ENCODE measurements at places on chromosomes 7 and 10.

- no peak for DNase-seq
Measured at GRCh38 chr7:41085244-41085643, 617.6 kb downstream of the INHBA start.

- no peak for DNase-seq
Measured at GRCh38 chr10:3867454-3868270, 82.7 kb upstream of the KLF6 start.

GRCh38 chr10:59577984-59578383 lies 131.7 kb downstream of the SLC16A9 start:
- no peak for DNase-seq

DNA sequence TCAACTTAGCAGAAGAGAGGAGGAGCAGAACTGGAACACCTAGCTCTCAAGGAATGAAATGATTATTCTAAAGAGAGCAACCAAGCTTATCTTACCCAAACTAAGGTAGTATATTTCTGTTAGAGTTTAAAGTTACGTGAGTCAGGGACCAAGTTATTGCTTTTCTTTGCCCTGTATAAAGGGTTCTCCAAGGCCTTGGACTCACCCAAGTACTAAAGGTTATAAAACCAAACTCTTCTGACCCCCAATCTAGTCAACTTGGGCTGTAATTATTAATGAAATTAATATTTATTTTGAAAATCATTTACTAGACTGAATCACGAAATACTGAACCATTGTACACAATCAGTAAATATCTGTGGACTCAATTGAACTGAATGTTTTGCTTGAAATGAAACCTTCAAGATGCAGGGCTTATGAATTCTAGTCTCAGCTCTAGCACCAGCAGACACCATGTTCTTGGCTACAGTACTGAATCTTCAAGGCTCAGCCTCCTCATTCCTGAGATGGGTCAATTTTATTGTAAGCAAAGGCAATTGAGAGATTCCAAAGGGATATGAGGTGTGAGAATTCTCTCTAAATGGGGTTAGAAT lies 1.8 kb upstream of the CYP2C19 start:
- DNase-seq, result no peak

DNA sequence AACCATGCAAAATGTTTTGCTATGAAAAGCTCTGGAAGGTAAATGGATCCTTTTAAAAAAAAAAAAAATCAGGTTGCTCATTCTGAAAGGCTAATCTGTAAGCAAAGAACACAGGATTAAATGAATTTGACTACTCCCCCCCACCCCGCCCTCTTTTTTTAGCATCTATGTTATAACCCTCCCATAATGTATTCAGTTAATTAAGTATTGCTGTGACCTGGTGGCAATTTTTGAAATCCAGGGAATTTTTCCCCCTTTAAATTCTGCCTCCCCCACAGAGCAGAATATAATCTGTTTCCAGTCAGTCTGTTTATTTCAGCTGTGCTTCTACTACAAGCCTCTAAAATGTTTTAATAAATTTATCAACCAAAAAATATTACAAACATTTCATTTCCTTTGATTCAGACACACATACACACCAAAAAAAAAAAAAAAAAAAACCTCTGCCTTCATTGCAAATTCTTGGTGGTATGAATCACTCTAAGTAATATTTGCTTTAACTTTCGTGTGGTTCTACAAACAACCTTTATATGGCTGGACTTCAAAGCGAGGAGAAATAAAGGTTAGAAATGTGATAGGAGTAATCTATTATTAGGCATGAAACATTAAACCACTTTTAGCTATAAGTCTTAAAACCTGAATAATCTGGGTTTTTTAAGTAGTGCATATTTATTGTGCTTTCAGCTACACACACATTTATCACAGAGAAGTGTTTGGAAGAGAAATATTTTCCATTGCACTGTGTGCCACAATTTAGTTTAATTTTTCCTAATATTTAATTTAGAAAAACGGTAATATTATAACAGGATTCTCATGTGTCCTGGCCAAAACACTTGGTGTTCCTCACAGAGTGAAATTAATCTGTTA lies 64.4 kb upstream of the ARID5B start:
- no peak for DNase-seq

- no peak for DNase-seq
Measured at GRCh38 chr7:96739609-96740008, 30.0 kb upstream of the SEM1 start.

DNA sequence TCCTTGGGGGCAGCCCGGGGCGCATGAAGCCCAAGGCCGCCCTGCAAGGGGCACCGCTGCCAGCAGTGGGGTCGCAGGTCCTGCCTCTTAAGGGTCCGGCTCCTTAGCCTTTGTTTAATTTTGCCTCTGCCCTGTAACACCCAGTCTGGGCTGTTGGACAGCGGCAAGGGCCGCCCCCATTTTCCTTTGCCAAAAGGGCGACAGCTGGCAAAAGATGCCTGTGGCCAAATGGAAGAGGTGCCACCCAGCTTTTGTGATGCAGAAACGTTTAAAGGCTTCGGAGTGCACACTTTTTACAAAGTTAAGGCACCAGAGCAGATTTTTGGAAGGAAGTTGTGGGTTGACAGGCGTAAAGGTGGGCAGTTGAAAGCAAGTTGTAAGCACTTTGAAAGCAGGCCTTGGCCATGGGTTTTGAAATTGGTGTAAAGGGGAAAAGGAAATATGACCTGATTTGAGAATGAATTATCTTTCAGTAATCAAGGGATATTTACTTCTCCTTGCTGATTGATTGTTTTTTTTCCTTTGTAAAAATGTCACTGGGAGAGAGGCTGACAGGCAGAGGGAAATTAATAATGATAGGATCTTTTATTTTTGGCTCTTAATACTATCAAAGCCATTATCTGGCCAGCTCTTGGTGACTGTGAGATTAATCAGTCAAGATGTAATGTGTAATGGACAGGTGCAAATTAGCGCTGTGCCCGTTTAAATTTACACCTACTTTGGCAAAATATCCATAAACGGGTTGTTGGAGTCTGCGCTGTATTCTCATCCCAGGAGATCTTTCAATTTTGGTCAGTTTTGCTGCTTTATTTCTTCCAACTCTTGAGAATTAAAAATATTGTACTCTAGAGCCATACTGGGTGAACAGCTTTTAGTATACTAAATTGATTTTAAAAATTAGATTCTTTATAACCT lies 1.2 kb downstream of the CASD1 start:
- DNase-seq, result peak; percentile 43

DNA sequence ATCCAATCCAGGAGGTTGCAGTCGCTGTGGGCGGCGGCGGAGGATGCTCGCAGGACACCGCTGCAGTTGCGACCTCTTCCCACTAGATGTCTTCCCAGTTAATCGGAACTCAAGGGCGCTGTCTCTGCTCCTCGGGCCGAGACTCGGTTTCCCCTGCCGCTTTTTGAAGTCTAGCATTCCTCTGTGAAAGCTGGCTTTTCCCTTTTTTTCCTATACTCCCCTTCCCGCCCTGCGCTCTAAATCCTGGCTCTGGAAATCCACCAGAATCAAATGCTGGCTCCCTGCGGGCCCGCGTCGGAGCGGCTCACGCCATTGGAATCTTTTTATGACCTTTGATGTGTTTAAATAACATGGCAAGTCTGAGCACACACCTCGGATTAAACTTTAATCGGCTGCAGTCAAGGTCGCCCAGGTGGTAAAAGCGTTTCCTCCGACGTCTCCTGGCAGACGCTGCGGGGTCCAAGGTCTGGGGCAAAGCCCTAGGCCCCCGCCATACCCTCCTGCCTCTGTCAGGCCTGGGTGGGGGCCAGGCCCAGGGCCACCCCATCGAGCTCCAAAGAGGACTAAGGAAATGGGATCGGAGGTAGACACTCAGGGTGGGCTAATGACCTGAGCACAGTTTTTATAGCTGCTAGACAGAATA lies 10.7 kb upstream of the HOXA13 start:
- DNase-seq, result no peak

DNA sequence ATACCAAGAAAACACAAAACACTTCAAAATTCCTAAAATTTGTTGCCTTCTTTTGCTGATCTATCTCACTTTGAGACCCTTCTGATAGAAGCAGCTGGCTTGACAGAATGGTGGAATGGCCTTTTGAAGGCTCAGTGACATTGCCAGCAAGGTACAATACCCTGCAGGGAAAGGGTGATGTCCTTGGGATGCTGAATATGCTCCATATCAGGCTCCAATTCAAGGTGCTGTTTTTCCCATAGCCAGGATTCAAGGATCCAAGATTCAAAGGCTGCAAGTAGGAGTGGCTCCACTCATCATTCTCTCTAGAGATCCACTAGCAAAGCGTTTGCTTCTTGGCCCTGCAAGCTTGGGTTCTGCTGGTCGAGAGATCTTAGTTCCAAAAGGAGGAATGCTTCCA lies 120.4 kb downstream of the USP6NL start:
- DNase-seq, result no peak

- no peak for DNase-seq
Measured at GRCh38 chr7:121410829-121411596, 14.9 kb upstream of the FAM3C start.

DNA sequence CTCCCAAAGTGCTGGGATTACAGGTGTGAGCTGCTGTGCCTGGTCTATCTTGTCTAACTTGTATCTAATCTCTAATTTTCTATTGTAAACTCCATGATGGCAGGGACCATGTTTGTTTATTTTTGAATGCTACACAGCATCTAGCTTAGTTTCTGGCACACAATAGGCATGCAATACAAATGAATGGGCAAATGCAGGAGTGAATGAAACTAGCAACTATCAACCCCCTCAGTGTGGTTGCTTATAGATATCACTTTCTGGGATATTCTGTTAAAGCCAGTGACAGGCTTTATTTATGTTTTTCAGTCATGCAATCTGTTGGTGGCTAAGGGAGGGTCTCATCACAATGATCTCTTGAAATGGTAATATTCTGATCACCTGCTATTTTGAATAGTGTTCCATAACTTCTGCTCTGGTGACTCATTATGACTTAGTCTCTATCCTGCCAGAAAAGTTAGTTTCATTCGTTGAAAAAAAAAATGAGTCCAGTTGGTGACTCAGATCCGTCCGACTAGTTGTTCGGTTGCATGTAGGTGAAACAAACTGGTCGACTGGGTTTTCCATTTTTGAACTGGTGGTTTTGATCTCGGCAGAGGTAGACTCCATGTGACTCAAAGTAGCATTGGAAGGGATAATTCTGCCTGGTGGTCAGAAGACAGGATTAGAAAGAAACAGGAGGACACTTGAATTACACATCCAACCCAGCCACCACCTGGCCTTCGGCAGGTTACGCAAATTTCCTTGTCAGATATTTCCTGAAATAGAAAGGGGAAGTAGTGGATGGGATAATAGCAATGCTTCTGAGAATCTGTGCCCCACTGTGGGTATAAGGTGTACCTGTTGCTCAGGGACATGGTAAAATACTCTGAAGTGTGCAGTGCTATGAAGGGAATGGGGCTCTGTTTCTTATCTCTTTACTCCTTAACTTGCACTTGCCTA lies 76.8 kb downstream of the GATA3 start:
- no peak for DNase-seq

GRCh38 chr10:6022660-6023059 lies 39.5 kb downstream of the IL2RA start:
- no peak for DNase-seq
